ENCODE measurements at places on chromosomes 1 and 21.
A peak's percentile ranks its signal among the peaks of the same experiment; 100 is the strongest.

GRCh38 chr1:178733972-178734371, 8.9 kb downstream of the RALGPS2 start:
- no peak for DNase-seq

DNA sequence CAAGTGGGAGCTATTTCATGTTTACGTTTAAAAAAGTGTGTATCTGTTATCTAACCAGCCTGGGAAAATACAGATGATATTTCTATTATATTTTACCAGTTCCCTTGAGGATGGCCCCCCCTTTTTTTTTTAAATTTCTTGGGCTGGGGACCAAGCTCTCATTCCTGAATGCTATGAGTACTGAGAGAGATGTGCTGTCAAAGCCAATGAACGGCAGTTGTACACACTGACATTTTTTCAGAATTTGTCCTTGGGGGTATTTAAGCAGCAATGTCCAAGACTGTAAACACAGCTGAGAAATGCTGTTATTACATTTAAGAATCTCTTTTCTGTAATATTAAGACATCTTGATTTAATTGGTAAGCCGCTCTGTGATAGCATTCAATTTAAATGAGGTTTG, 177.9 kb downstream of the ST6GALNAC3 start:
- DNase-seq, result no peak

DNA sequence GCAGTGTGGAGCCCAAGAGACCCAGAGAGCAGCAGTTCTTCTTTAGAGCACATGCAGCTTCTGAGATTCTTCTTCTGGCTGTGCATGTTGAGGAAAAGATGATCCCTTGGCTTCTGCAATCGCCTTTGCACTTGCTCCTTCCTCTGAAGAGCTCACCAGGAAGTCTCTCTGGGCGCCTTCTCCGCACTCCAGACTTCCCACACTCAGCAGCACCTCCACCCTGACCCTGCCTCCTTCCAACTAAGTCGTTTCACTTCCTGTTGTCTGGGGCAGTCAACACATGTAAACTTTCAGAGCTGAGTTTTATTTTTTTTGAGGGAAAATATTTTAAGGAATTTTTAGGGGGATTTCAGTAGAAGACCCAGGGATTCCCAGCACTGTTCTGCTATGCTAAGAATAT, 73.4 kb upstream of the F3 start:
- DNase-seq, result no peak

DNA sequence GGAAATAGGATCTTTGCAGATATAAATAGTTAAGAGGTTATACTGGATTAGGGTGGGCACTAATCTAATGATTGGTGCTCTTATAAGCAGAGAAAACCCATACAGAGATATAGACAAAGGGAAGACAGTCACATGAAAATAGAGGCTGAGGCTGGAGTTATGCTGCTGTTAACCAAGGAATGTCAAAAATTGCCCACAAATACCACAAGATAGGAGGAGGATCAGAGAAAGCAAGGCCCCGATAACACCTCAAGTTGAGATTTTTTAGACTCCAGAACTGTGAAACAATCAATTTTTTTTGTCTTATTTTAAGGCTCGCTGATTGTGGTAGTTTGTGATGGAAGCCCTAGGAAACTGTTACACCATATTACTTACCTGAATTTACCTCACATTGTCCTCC, 513.2 kb downstream of the COL11A1 start:
- DNase-seq, result no peak

- no peak for DNase-seq
Observed at GRCh38 chr1:967466-968343, 1.4 kb downstream of the PLEKHN1 start.

DNA sequence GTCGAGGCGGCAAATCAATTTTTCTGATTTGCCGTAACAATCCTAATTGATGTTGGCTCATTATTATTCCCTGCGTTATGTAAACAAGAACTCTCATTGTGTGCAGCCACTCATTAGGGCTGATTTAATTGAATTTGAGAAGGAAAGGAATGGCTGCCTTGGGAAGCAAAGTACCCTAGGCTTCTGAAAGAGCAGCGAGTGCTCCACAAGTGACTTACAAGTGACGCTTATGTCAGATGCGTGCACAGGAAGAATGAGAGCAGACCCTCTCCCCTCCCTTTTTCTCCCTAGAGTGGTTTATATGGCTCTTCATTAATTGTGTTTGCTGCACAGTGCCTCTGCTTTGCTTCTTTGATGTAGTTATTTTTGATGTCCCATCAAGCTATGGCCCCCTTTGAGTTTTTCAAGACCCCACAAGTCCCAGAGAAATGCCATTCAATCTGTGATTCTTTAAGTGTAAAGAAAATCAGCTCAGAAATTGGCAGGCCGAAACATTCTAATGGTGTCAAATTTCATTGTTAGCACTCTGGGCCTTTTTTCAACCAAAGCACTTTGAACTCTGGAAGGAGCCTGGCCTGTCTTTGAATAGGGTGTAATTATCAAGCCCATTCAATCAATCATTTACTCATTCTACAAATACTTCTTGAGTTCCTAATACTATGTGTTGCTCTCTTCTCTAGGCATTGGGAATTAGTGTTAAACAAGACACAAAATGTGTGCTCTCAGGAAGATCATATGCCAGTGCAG, 86.8 kb upstream of the VAV3 start:
- peak; percentile 30 for DNase-seq

DNA sequence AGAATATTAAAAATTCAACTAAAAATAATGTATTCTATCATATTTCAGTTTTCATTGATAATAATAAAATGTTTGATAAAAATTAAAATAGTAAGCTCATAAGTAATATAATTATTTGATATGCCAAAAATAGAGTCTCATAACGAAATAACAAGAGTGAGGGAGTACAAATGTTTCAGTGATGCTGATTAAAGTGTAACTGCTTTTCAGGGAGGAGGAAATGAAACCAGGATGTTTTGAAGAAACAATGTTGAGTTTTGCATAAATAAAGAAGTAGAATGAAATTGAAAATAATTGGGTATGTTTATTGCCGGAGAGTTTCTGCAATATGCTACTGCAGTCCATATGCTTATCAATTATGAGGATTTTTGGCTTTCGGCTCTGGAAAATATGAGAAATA, 1159.8 kb upstream of the ADGRL2 start:
- DNase-seq, result no peak

- DNase-seq, result no peak
Observed at GRCh38 chr1:78814176-78814575, 164.5 kb downstream of the IFI44 start.

GRCh38 chr1:9270290-9270883, 22.3 kb upstream of the SPSB1 start:
- DNase-seq, result no peak

DNA sequence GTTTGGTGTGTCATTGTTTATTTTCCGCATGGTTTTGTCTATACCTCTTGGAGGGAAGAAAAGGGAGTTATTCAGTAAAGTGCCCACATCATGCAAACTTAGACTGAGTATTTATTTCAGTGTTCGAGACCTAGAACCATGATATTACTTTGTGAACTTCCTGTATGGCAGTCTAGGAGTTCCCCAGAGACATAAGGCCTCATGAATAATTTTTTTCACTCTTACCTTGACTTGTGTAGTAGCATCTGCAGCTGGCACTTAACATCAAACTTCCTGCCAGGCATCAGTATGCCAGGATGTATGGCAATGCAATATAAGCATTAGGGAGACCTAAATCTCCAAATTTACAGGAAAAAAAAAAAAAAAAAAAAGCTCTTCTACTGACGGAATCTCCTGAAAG, 287.7 kb downstream of the NEGR1 start:
- DNase-seq, result no peak

DNA sequence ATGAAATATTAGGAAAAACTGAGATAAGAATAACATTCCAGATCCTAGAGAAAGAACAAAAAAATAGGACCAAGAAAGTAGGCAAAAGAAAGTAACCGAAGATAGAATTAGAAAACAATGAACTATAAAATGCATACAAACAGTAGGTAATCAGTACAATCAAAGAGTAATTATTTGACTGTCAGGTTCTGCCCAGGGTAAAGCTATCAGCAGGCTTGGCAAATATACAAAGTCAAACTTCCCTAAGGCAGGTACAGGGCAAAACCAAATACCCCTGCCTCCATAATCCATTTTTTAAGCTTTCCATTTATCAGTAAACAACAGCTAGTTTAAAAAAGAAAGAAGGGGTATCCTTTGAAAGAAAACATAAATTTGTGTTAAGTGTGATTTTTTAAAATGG, 44.4 kb downstream of the TESK2 start:
- no peak for DNase-seq

- DNase-seq, result no peak
Observed at GRCh38 chr1:168083456-168084325, 53.0 kb downstream of the GPR161 start.

DNA sequence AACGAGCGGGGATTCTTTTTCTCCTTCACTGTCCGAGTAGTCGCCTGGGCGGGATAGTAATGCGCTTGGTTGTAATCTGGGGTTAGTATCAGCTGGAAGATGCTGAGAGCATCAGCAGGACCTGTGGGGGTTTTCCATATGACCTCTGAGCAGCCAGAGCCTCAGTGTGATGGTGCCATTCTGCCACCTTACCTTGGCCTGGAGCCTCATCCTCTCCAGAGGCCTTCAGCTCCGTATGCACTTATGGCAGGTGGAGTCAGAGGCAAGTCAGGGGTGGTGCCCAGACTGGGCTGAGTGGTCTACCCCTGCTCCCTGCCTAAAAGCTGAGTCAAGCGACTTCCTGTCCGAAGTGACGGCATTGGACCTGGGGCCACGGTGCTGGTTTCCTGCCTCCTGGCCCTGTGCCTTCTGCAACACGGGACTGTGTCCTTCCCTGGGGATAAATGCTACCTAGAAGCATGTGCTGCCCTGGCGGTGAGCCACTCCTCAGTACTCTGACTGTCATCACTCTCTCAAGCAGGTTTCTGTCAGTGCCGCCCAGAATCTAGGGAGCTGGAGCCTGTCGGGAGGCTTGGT, 24.7 kb downstream of the TENT5C start:
- no peak for DNase-seq

- DNase-seq, result no peak
Observed at GRCh38 chr1:96538111-96538641, 183.4 kb upstream of the PTBP2 start.

DNA sequence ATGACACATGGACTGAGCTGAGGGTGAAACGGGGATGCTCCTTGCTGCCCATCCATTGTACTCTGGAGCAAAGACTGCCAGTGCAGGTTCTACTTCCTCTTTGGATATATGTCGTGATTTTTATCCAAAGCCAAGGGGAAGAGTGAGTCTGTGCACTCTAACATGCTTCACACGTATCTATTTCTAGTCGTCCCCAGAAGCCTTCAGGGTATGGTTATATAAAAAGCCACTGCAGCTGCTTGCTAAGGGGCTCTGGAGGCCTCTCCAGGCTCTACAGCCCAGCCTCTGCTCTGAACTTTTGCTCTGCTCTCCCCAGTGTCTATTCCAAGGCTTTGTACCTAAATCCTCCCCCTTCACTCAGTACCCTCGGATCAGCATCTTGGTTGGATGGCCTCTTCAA, 20.1 kb downstream of the PAFAH2 start:
- no peak for DNase-seq

GRCh38 chr1:181486098-181486420, 2.7 kb downstream of the CACNA1E start:
- no peak for DNase-seq

DNA sequence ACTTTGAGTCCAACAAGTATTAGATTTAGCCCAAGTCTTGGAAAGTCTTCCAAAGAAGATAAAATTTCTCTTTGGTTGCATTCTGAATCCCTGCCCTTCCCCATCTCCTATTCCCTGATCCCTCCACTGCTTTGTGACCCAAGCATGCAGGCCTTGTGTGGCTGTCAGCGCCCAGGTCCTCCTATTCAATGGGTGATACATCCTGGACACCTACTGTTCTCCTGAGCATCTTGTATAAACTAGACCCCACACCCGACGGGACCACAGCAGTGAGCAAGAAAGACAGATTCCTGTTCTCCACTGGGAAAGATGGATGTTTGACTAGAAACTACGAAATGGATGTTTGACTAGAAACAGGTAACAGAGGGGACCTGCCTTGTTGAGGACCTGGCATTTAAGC, 136.6 kb downstream of the KIF26B start:
- no peak for DNase-seq

DNA sequence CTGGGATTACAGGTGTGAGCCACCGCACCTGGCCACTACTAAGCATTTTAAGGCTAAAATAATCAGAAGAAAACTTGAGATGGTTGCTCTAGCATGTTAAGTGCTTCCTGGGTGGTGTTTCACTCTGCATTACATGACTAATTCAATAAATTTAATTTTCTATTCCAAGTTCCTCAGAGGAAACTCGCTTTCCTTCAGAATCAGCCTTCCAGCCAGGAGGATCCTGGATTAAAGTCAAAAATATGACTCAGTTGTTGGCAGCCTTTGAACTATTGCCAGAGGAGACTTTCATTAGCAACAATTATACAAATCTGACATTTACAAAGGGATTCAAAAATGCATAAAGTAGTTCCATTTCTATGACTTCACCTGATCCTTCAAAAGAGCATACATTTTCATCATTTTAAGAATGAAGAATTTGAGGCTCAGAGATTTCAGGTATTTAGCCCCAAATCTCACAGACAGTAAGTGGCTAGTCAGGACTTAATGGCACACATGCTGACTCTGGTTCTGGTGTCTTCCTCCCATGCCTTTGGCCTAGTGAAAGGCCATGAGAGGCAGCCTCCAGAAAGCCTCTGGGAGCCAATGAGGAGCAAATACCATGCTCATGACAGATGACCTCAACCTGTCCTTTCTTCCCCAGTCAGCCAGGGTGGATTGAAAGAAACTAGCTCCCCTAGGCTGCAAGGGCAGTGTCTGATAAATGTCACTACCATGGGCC, 115.7 kb downstream of the MAP3K21 start:
- no peak for DNase-seq

DNA sequence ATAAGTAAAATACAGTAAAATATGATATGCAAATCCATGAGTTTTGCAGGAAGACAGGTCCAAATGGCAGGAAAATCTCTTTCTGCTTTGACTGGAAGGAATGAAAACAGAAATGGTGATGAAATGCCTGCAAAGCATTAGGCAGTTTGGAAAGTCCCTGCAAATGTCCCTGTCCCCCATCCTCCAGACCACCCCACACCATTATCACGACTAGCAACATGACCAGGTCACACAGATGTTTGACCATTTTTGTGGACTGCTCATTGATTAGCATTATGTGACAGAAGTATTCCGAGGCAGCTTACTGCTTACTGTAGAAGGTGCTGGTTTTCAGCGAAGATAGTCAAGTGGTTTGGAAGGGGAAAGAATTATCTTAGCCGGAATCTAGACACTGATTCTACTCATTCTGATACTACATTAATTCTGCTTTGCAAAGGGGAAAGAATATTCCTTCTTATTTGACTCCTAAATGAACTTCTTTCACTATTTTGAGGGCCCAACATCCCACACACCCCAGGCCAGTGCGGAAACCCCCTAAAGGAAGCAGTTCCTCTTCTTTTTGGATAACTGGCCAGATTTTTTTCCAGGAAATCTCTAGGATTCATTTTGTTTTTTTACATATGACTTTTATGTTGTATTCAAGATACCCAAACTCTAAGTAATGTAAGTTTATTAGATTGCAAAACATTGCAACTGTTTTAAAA, 9.5 kb upstream of the CR2 start:
- DNase-seq, result no peak

DNA sequence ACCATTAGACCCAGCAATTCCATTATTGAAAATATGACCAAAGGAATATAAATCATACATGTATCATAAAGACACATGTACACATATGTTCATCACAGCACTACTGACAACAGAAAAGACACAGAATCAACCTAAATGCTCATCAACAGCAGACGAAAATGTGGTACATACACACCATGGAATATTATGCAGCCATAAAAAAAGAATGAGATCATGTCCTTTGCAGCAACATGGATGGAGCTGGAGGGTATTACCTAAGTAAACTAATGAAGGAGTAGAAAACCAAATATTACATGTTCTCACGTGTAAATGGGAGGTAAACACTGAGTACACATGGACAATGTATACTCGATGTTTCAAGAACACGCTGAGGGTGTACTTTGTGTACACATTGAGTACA, 15.9 kb downstream of the AKT3 start:
- DNase-seq, result no peak
